CD4-positive, alpha-beta T cell (primary cell): ENCODE measurements at places on chromosomes 4 and X. TPM values are rescaled to one million over a fixed set of nuclear protein-coding genes. Genes with fewer than 3 reads are reported as not detected.

- no peak for DNase-seq
Observed at GRCh38 chr4:11004818-11005217, 320.2 kb upstream of the CLNK start.

- DNase-seq, result no peak
Observed at GRCh38 chrX:8089141-8089540, 81.9 kb downstream of the VCX2 start.

LDB2 gene
- total RNA-seq, result not detected

- DNase-seq, result no peak
Observed at GRCh38 chr4:118390121-118390520, 37.3 kb upstream of the PRSS12 start.

GAGE2A gene
- not detected for total RNA-seq

DNA sequence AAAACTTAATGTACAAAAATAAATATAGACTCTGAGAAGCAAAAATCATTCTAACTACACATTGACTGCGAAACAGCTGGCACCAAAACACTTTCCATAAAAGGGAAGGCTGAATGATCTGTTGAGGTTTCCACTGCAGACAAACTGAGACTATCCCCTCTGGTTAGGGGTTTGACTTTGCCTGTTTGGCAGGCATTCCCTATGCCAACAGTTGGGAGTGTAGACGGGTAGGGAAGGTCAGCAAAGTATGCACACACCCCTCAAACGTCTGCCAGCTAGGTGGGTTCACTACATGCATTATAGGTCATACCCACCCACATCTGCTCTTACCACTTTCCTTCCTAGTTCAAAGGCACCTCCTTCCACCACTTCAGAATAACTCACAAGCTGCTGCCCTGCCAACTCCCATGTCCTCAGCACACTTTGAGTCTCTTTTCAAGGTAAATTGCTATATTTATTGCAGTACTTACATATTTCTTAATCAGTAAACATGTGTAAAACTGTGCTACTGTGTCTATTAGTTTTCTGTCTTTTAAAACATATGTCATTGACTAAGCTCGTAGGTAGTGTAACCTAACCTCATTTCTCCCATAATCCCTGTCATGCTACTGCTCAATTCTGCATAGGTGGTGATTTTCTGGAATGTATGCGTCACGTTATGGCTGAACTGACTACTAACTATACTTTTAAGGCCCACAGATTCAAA is 12.4 kb downstream of the CTSO start:
- no peak for DNase-seq

DCAF4L1 gene
- total RNA-seq, result 0.22 TPM

ZCCHC12 gene
- total RNA-seq, result 0.47 TPM

DNA sequence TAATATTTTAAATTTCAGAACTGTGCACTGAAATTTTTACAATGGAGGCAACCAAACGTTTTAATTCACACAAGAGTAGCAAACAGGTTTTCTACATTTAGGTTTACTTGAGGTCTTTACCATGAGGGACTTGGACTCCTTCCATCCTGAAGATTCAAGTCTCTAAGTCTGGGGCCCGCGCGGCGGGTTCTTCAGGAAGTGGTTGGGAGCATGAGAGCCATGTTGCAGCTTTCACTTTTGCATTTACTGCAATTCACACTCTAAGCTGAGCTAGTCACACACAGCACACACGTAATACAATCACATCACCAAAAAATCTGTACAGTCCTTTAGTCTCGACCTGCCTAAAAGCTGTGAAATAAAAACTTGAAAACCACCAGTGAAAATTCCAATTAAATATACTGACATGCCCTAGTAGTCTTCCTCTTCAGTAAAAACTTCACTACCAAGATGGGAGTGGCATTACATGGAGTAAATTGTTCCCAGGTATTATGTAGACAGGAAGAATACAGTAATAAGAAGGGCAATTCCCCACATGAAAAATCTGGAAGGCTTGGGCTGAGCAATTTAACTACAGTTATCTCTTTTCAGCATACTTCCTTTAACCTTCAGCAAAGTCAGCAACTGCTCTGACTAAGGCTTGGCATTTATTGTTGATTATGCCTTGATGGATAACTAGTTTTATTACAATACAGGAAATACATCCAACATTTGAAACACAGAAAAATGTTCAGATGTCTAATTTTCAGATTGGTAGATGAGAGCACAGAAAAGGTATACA is 571.1 kb upstream of the DIPK2B start:
- DNase-seq, result peak; percentile 10

DNA sequence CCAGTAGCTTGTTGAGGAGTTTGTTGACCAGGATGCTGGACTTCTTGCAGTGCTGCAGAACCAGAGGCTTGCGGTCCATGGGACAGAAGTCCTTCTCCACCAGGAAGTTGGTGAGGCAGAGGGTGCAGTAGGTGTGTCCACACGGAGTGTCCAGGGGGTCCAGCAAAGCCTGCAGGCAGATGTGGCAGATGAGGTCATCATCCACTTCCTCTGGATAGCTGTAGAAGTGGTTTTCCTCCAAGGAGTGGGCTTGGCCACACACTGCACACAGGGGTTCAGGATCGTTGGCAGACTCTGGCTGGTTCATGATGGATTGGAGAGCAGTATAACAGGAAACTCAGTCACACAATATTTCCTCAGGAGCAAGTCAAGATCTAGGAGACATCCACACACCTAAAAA is 17.6 kb downstream of the LNX1 start:
- no peak for DNase-seq

DNA sequence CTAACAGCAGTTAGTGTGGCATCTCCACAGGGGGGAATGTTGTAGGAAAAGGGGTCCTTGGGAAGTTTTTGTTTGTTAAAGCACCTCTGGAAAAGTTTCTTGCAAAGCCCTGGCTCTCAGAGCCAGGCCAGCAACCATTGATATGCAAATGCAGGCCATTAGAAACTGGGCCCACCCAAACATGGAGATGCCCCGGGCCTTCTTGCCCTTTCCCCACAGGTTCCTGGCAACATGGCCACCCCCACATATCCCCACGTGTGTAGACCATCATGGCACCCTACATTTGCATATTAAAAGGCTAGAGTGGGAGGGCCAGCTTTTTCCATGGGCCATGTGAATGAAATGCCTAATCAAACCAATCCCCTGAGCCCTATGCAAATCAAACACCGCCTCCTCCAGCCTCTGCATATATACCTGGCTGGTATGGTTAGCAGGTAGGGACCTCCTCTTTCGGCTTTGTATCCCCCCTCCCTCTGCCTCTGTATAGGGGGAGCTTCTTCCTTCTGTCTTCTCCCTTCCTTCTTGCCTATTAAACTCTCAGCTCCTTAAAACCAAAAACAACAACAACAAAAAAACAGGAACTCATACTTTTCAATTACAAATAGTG is 44.0 kb upstream of the ZCCHC13 start:
- no peak for DNase-seq

DNA sequence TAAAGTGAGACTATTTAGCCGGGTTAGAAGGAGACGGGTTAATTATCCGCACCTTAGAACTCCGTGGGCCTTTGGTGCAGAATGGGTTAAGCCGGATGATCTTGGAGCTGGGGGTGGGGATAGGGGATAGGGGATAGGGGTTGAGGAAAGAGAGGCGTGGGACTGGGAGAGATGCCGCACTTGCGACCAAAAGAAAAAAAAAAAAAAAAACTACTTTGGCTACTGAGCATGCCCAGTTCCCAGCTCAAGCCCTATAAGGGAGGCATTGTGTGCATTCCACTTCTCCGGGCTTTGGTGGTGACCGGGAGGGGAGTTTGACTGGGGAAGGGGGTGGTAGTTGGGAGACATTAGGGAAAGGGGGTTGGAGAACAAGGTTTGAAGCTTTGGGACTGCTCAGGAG is at the start of gene SLITRK4:
Gene SLITRK4, minus strand, starts transcription at position 187 of the 400 bp plus-strand sequence. CDS start 4,993 bp downstream, outside the sequence.
- no peak for DNase-seq

PRMT9 gene
- total RNA-seq, result 21.1 TPM

GRCh38 chr4:77145842-77146185 is 11.2 kb upstream of the CCNG2 start:
- no peak for DNase-seq

FRMPD4 gene
- total RNA-seq, result not detected

SMR3B gene
- not detected for total RNA-seq

CTAG2 gene
- total RNA-seq, result not detected

DNA sequence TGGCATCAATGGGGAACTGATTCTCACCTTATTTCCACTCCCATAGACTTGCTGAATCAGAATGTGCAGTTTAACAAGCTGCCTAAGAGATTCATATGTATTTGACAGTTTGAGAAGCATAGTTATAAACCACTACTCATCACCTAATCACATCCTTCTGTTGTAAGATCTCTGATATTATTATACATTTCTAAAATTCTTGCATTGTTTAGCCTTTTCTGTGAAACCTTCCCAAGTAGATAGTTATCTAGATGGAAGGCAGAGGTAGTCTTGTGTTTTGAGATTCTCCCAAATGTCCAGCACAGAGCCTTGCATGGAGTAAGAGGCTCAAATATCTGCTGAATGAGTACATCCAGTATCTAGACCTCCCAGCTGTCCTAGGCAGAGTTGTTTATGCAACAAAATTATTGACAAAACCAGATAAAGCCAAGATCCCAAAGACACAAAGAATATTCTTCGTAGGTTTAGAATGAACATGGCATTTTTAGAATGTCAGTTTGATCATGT is 227.3 kb downstream of the KDR start:
- no peak for DNase-seq
